ENCODE measurements at places on chromosomes 6 and 20.

GRCh38 chr6:45531999-45532595 lies 154.4 kb upstream of the SUPT3H start:
- no peak for DNase-seq

DNA sequence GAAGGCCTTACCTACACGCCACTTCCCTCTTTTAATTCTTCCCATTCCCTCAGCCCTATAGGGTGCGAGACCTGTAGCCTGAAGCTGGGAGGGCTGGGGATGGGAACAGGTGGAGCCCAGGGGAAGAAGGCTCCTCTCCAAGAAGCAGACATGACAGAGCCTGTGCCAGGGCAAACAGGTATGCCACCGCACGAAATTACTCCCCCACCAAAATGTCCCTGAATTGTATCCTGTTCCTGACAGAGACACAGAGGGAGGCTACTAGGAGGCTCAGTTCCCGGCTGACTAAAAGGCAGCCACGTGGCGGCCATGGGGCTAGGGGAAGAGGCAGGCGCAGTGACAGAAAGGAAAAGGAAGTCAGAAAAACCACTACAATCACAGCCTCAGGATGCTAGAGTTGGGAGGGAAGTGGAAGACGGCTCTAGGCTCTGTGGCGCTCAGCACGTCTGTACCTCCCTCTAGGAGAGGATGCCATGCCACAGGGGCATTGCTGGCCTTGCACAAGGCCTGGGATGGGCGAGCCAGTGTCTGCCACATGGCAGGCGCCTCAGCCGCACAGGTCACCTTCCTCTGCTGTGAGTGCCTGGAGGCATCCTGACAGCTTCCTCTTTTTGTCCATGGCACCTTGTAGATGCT lies 27.7 kb downstream of the TFEB start:
- peak; percentile 78 for DNase-seq

- DNase-seq: no peak
These were observed 39.6 kb downstream of the ADAT2 start for GRCh38 chr6:143410859-143411270.

DNA sequence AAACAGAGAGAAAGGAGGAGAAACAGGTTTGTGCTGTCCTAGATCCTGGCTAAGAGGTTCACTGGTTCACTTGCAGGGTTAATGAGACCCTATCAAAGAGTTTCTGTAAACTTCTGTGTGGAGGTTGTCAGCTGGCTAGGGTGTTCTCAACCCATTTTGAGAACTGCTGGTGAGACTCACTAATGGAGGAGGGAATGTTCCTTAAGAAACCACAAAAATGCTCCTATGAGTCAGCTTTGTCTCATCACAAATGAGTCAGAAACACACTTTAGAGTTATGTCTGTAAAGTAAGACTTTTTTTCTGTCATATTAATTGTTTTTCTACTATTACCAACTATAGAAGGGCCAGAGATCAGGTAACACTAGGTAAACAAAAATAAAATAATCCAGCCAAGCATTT lies 884.4 kb downstream of the PHF3 start:
- no peak for DNase-seq

GRCh38 chr20:61949363-61949713 lies 116.3 kb downstream of the TAF4 start:
- no peak for DNase-seq

DNA sequence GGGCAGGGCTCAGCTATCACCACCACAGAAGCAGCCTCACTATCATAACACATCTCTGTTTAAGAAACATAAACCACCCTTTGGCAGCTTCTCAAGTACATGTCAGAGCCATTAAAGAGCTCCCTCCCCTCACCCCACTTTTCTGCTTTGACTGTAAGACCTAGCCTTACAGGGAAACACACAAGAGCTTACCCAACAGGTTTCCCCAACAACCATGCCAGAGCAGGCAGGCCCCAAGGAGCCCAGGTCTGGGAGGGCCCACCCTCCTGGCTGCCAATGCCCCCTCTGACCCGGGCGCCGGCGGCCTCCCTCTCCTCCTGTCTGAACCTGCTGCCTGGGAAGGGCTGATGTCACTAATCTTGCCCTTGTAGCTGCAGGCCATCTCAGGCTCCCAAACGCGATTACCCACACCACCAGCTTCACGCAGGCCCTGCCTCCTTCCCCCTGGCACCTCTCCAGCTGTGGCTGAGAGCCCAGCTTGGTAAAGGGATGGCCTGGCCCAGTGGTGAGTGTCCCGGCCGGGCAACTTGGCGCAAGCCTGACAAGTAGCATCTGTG lies 402.0 kb downstream of the MAFB start:
- DNase-seq: no peak

DNA sequence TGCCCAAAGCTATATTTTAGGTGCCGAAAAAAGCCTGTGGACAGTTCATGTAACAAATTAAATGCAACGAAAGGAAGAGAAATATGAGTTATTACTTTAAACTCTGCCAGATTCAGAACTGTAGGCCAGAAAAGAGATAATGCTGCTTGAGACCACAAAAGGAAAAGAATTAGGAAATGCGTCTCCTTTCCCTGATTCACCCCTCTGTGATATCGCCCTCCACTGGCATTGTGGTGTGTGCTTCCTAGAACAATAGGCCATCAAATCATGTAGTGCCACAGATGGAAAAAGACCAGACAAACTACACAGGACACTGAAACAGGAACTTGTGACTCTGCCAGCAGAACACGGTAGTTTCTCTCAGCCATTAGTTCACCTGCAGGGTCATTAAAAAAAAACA lies 14.7 kb upstream of the LAMA4 start:
- DNase-seq: no peak

DNA sequence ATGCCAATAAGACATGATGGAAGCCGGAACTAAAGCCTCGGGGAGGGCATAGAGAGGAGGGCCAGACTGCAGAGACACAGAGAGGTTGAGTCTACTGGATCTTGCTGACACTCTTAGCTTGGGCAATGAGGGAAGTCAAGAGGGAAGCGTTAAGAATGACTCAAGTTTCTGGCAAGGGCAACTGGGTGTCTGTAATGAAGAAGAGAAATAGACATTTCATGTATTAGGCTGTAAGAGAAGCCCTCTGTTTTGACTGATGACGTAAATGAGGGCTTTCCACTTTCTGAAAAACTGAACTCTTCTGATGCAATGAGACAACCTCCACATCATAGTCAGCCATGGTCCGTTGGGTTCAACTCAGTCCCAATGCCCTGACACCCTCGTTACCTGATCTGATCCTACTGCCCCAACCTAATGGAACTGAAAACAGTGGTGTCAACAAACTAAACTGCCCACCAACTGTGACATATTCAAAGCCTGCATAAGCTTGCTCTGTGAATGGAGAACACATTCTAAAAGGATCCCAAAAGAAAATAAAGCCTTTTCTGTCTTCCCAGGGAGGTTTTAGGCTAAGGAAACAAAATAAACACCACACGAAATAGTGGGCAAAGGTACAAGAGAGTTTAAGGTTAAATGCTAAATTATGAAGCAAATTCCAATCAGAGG lies 45.8 kb upstream of the PNRC1 start:
- DNase-seq: peak; percentile 95

DNA sequence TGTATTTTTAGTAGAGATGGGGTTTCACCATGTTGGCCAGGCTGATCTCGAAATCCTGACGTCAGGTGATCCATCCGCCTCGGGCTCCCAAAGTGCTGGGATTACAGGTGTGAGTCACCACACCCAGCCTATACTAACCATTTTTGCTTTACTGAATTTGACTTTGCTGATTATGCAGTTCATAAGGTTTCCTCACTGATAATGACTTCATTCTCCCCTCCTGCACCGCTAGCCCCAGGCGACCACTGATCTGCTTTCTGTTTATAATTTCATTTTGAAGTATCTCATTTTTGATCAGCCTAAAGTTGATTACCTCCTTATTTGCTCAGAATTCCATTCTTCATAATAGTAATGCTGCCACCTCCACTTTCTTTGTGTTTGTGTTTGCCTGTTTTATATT lies 48.7 kb upstream of the FAM83D start:
- no peak for DNase-seq

GRCh38 chr6:136609873-136610706 lies 59.9 kb upstream of the MAP7 start:
- peak; percentile 92 for DNase-seq

- no peak for DNase-seq
These were observed 505.1 kb upstream of the NRSN1 start for GRCh38 chr6:23620911-23621401.

DNA sequence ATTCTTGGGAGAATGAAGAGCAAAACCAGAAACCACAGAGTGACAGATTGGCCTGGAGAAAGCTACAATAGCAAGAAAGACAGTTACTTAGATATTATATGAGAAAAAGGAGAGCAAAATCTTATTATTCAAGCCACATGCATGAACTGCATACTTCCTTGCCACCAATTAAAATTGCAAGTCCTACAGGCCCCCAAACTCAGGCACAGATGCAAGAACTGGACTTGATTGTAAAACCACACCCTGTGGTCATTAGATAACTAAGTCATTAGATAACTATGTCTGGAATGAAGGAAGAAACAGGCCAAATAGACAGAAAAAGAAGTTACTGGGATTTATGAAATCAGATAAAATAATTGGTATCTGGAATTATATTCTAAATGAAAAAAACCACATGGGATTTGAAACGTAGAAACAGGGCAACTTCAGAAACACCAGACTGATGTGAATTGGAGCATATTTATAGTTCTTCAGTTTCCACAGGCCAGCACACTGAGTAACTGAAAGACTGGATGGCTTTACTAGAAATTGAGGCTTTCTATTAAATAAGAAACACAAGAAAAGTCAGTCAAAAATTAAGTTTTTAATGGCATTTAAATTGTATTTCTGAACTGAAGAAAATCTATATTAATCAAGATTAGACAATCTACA lies 49.4 kb upstream of the CARMIL1 start:
- DNase-seq: no peak

GRCh38 chr6:24721461-24722215 lies 2.7 kb upstream of the C6orf62 start:
- DNase-seq: no peak

GRCh38 chr6:27026361-27026760 lies 221.1 kb upstream of the PRSS16 start:
- DNase-seq: no peak

DNA sequence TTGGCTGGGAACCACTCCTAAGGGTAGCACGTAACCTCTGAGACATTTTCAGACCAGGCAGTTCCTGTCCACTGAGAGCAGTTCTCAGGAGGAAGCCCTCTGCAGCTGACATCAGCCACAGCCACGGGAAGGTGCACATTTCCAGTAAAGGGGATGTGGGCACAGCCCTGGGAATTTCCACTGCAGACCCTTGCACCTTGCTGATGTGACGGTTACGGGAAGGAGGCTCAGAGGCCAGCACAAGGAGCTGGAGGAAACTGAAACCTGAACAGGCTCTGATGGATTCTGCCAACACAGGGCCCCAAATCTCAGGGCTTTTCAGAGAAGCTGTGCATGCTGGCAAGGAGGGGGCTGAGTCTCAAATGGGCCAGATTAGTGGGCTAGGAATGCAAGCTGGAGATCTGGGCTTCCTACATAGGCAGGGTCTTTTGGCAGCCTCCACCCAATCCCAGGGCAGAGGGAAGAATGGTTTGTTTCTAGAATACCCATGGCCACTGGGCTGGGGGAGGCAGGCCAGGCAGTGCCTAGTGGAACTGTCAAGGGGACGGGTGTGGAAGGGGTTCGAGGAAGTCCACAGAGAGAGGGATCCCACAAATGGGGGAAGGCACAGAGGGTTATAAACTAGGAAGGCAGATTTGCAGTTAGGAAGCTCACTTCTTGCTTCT lies 14.2 kb downstream of the EBF4 start:
- DNase-seq: no peak

DNA sequence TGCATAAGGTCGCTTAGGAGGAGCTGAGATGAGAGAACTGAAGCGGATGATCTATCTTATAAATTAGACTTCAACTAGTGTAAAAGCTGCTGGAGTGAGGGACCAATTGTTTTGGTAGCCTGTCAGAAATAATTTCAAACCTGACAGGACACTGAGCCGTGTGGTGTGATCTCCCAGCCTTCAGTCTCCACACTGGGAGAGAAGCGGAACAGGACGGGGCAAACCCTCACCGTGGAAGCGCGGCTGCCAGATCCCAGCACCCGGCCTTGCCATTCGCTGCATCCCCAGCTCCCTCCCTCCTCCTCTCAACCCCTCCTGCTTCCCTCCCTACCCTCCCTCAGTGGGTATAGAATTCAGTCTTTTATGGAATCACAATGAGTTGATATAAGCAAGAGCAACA lies 900.1 kb upstream of the SLC35B3 start:
- no peak for DNase-seq

GRCh38 chr6:37516076-37516919 lies 16.6 kb upstream of the CCDC167 start:
- no peak for DNase-seq

DNA sequence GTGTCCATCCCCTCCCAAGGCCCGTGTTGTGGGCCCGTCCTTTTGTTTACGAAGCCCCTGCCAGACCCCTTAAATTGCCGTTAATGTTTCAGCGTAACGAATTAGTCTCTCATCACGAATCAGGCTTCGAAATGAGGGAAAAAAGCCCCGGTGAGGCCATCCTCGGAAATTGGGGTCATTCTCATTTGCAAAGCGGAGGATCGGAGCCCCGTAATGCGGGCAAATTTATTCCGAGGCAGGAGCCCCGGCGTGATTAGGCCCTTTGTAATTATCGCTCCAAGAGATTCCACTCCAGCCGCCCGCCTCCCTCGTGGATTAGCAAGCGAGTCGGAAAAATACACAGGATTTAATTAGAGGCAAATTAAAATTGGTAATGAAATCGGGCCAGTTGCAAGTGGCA lies 44.9 kb upstream of the MDFI start:
- DNase-seq: no peak

GRCh38 chr6:33961691-33962090 lies 157.9 kb upstream of the MLN start:
- no peak for DNase-seq

GRCh38 chr6:48611332-48611731 lies 500.3 kb upstream of the PTCHD4 start:
- no peak for DNase-seq

DNA sequence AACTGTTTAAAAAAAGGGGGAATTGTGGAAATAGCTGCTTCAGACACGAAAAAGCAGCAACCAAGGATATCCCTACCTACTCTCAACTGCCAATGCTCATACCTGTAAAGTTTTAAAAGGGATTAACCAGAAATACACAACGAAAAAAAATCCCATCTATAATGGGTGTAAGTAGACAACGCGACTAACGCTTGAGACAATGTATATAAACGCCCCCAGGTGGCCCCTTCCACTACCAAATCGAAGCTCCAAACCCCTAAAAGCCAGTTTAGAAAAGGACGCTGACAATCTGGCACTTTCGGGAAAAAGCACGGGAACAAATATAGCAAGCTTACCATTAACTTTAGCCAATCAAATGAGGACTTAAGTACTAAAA lies 94.5 kb upstream of the BTN3A2 start:
- no peak for DNase-seq

- peak; percentile 6 for DNase-seq
These were observed 258.1 kb downstream of the UTRN start for GRCh38 chr6:144543006-144543871.

GRCh38 chr6:8803181-8803760 lies 367.9 kb upstream of the SLC35B3 start:
- no peak for DNase-seq

Measured in inflammatory macrophage (primary cell).